Stimulated activated CD8-positive, alpha-beta memory T cell treated with anti-CD3 and anti-CD28 coated beads, Interleukin-7, amount 100 ng/mL, for 48 hours (primary cell): ENCODE measurements at places on chromosomes 2 and 18.

- DNase-seq: no peak
Measured at GRCh38 chr2:232731470-232731869, 34.3 kb downstream of the GIGYF2 start.

DNA sequence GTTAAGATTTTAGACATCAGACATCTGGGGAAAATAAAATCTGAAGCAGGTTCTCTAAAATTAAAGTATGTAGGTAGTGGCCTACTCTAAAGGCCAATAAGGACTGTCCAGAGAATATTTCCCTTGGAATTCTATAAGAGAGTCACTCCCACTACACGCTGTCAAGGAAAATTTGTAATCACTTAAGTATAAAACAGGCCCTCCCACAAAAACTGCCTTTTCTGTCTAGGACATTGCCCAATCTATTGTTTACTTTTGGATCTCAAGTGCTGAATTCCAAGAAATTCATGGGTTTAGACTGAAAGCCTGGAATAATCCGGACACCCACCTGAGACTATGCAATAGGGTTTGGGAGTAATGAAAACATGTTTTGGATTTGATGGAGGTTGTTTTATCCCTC lies 1.7 kb upstream of the SRBD1 start:
- no peak for DNase-seq

- no peak for DNase-seq
Measured at GRCh38 chr2:10222-10875, 36.0 kb downstream of the FAM110C start.

DNA sequence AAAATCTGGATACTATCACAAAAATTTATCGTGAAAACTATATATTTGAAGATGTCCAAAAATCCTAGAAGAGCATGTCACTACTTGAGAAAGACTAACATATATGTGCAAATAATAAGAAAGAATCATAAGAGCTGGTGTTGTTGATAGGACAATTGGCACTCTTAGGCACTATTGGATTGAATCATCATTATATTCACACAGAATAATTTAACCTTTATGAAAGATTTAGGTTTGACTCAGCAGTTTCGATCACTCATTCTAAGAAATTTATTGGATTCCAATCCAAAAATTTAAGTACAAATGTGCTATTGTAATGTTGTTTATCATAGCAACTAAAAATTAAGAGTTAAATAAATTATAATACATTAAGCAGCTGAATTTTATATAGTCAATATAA lies 503.6 kb downstream of the SPAG16 start:
- no peak for DNase-seq

DNA sequence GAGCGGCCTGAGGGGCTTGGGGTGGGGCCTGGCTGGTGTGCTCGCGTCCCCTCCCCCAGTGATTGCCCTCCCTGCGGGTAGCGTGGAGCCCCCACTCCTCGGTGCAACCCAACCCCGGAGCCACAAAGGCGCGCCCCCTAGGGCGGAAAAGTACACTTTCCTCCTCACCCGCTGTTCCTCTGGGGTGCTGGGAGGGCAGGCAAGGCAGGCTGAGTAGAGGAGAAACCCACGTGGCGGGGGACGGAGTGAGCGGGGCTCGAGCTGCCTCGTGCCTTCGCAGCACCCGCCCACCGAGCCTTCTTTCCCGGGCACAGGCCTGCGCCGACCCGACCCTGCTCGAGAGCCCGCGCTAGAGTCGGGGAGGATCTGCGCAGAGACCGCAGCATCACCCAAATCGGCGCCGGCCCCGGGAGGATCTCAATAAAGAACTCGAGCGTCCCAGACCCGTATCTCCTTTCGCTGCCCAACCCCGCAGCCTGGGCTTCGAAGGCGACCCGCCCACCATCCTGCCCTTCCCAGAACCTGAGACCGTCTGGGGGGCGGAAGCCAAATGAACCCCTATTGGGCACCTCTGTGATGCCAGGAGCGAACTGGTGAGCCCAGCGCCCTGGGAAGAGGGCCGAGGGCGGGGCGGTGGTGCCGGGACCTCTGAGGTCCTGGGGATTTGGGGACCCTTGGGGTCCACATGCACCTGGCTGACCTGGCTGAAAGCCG lies 1.5 kb downstream of the UCN start:
- DNase-seq: no peak

DNA sequence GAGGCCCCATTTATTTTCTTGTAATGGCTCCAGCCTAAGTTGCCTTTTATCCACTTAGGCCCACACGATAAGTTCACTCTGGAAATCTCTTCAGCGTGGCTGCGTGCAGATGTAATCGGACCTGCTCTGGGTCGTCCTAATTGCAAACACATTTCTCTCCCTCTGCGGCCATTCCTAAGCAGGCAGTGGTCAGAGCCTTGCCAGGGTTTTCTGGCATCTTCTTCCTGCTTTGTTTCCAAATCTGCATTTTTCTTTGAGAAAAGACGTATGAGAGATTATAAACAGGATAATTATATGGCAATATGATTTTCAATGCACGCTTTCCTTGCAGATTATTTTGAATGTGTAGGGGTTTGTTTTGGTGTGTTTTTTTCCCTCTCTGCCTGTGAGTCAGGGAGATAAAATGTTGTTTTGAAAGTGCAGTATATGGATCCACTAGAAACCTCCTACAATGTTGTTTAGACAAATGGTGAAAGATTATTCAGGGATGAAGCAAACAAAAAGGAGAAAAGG lies 239.4 kb upstream of the TANK start:
- no peak for DNase-seq

DNA sequence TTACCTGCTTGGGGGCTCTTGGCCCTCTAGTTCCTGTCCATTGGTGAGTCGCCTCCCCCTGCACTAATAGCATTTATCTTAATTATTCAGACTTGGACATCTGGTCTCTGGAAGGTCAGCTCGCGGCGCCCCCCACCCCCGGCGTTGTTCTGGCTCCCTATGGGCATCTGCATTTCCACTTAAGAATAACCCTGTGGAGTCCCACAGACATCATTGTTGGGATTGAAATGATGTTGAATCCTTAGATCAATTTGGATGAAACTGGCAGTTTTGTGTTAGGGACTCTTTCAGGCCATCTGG lies 313.8 kb upstream of the HS6ST1 start:
- no peak for DNase-seq

- no peak for DNase-seq
Measured at GRCh38 chr2:190668892-190669291, 20.0 kb downstream of the NAB1 start.

- DNase-seq: no peak
Measured at GRCh38 chr2:73282924-73283544, 1.2 kb downstream of the FBXO41 start.

DNA sequence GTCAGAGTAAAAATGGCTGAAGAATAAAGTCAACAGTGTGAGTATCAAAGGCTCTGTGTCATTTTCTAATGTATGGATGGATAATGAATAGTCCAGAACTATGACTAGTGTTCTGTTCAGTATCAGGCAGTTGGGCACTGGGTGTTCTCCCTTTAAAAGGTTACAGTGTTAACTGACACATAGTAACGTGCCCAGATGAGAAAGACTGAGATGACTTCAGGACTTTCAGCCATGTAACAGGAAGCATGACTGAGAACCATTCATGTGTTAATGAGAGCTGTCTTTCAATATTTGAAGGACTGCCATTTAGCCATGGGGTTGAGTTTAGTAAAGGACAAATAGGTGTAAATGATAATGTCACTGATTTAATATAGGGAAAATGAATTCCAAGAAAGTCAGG lies 187.1 kb downstream of the GULP1 start:
- no peak for DNase-seq

- DNase-seq: peak; percentile 20
Measured at GRCh38 chr2:7037340-7038333, 120.4 kb downstream of the RNF144A start.

- no peak for DNase-seq
Measured at GRCh38 chr2:113064898-113065297, 2.9 kb upstream of the IL1F10 start.

GRCh38 chr18:22932885-22933205 lies 283 bp upstream of the RBBP8 start:
- DNase-seq: no peak

GRCh38 chr2:45889620-45890370 lies 238.3 kb downstream of the PRKCE start:
- no peak for DNase-seq

DNA sequence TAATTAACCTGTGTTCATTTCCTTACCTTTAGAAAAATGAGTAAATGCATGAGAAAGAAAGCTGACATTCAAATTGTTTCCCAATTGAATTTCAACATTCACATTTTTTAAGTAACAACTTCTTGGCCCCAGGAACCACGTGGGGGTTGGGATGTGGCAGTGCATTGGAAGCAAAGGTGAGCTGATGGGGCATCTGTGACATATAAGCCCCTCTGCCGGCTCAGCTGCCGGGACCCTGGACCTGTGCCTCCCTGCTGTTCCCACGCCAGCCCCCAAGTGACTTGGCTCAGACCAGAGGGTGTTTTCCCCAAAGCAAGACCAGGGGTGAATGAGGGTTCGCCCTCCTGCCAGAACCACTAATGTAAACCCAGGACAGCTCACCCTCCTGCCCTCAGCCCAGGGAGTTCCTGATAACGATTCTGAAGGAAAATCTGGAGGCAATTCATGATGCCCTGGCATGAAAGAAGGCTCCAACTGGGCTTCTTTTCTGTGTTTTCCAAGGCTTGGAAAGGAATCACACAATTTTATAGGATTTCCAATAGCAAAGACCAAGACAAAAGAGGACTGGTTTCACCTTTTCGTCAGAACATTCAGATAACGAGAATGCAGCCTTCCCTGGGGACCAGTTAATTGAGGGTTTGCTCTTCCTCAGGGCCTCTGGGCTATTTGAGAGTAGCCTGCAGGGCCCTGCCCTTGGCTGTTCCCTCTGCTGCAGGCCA lies 193.2 kb upstream of the TWIST2 start:
- no peak for DNase-seq

DNA sequence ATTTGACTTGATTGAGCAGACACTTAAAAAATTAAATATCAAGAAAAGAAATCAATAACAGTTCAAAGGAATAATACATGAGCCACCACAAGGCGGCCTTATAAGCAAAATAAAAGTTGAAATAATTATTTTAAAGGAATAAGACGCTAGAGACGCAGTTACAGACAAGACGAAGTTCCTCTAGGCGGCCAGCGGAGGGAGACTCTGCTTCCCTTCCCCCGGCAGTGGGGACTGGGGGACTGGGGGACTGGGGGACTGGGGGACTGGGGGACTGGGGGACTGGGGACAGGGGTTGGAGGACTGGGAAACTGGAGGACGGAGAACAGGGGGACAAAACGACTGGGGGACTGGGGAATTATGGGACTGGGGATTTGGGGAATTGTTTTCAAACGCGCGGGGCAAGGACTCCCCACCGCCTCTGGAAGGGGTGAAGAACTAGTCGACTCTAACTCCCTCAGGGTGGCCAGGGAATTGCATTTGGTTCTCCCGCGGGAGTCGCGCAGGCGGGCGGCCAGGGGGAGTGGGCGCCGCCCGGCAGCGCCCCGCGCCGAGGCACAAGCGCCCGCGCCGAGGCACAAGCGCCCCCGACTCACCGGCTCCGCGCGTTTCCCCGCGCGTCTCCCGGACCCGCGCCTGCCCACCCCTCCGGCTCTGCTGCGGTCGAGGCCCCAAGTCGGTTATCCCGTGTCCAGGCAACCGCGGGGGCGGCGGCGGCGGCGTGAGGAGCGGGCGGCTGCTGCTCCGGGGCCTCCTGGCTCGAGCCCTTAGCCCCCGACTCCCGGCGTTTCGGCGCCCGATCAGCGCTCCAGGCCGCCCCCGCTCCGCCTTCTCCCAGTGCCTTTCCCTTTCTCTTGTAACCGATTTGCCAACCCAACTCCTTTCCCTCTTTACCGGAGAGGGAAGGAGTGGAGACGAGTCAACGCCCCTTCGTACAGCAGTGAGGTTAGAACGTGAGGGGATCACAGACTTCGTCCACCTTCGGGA lies at the start of gene CCDC178:
TSS of gene CCDC178 (minus strand) at position 662 of the 984 bp plus-strand sequence. CDS start 28,633 bp downstream, outside the sequence.
- DNase-seq: no peak

- no peak for DNase-seq
Measured at GRCh38 chr2:32250290-32250689, 14.4 kb downstream of the NLRC4 start.

DNA sequence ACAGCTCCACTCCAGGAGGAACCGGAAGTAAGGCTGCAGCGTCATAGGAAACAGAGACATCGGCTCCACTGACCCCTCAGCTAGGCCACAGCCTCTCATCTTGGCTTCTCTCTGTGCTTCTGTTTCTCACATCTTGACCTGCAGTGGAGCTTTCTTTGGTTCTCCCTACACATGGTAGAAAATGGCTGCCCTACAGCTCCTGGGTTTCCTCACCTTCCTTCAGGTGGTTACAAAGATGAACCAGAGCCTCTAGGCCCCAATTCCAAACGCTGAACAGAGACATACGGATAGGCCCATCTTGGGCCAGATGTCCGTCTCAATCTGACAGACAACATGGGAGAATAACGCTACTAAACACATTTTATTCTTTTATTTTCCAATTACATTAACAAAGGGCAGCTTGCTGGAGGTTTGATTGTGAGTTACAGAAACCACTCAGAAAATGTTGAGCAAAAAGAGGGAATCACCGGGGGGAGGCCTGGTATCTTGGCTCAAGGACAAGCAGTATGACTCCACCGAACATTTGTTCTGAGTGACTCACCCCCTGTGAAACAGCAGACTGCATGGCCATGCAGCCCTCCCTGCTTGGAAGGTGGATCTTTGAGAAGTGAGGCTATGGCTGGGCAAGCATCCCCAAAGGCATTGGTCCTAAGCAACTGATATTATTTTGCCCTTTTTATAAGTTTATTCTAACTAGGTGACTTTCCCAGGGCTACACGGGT lies 303.5 kb downstream of the CDCA7 start:
- no peak for DNase-seq

DNA sequence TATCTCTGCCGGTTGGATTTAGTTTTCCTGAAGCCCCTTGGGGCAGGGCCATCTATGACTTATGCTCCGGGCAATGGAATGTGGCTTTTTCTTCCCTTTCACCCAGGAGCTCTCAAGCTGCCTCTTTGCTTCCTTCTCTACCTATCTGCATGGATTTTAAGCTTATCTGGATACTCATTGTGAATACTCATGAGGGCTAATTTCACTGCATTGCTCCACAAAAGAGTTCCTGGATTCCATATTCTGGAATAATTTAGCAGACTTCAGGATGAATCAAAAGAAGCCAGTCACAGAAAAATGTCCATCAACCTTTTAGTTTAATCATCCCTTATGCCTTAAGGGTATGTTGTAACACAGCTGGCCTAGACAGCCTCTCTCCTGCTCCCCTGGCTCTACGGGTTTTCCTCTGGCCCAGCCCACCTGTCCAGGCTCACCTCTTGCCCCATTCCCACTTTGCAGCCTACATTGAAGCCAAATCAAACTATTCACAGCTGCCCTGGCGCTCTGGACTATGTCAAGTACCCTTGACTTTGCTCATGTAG lies 122.8 kb upstream of the RMDN2 start:
- no peak for DNase-seq
